ENCODE measurements at places on chromosomes 6 and 20.

GRCh38 chr20:37265152-37265551 lies 3.5 kb upstream of the GHRH start:
- DNase-seq, result no peak

- no peak for DNase-seq
These were observed 10.2 kb upstream of the TGM3 start for GRCh38 chr20:2285613-2286012.

- DNase-seq, result peak; percentile 10
These were observed 106.3 kb downstream of the TNFRSF21 start for GRCh38 chr6:47203266-47203937.

- no peak for DNase-seq
These were observed 49.4 kb upstream of the CD83 start for GRCh38 chr6:14068133-14068532.

GRCh38 chr20:8242066-8242465 lies 110.0 kb downstream of the PLCB1 start:
- DNase-seq, result no peak

- DNase-seq, result no peak
These were observed 28.4 kb downstream of the POFUT1 start for GRCh38 chr20:32236048-32236533.

GRCh38 chr20:40254023-40254772 lies 434.8 kb downstream of the MAFB start:
- DNase-seq, result no peak

GRCh38 chr6:4707011-4707410 lies 69.2 kb upstream of the CDYL start:
- DNase-seq, result no peak

All from body of pancreas (tissue), 4 donors.